ENCODE measurements at places on chromosomes 6 and 20.
A peak's percentile ranks its signal among the peaks of the same experiment; 100 is the strongest.

- no peak for DNase-seq
Observed at GRCh38 chr6:168783720-168784119, 342.7 kb downstream of the SMOC2 start.

- no peak for DNase-seq
Observed at GRCh38 chr20:3711484-3711941, 887 bp downstream of the SIGLEC1 start.

DNA sequence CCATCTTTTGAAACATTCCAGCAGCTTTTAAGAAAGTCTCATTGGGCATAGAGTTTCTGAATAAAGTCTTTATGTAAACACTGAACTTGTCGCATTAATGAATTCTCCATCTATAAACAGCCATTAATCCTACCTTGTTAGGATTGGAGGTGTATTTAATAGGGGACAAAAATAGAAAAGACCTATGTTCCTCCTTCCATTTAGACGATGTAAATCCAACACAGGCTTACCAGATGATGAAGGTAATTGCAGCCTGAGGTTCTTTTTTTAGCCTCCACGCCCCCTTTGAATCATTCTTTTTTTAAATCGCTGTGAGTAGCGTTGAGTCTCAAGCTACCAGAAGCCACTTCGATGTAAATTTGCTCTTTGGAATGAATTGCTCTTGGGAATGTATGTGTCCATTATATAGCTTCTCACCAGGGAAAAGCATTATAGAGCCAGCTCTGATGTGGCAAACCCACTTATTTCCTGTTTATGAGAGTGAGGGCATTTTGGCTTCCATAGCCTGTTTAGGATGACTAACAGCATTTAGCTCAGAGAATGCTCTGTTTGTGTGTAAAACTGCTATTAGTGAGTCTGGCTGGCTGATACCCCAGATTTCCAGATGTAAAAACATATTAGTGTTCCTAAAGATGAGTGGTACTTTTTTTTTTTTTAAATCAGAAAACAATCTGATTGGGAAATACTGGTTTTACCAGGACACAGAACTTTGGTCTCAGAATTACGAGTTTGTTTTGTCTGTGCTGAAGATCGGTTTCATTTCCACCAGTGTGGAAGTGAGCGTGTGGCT lies 74.9 kb upstream of the CLDN20 start:
- DNase-seq, result no peak

DNA sequence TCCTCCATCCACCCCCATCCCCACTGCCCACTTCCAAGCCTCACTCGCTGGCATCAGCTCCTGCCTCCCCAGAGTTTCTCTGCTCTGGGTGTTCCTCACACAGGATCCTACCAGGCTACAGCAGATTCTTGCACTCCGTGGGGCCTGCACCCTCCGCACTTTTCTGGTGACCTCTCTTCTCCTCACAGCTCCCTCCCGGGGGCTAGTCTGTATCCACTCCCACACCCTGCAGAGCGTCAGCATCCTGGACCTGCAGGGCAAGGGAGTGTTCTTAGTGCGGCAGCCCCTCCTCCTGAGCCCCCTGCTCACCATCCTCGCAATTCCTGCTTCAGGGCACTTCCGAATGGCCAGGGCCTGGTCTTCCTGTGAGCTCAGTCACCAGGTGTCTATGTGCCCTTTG lies 224.2 kb downstream of the DLL1 start:
- peak; percentile 2 for DNase-seq

- DNase-seq, result no peak
Observed at GRCh38 chr6:136546331-136546730, 3.9 kb downstream of the MAP7 start.

GRCh38 chr6:15675536-15676220 lies 12.8 kb upstream of the DTNBP1 start:
- DNase-seq, result no peak

GRCh38 chr6:43269273-43270007 lies 26.2 kb downstream of the TTBK1 start:
- peak; percentile 68 for DNase-seq

DNA sequence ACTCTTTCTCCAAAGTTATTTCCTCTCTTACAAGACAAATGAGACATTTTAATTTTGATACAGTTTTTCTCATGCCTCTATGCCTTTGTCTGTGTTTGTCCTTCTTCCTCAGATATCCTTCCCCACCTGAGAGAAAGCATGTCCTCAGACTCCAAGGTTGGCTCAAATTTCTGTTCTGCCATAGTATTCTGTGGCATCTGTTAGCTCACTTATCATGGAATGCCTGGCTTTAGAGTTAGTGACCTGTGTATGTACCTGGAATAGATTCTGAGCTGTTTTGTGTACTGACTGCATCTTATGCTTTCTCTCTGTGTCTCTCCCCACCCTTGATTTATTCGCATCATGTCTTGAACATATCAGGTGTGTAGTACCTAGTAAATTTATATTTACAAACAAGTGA lies 90.0 kb downstream of the CENPW start:
- no peak for DNase-seq

DNA sequence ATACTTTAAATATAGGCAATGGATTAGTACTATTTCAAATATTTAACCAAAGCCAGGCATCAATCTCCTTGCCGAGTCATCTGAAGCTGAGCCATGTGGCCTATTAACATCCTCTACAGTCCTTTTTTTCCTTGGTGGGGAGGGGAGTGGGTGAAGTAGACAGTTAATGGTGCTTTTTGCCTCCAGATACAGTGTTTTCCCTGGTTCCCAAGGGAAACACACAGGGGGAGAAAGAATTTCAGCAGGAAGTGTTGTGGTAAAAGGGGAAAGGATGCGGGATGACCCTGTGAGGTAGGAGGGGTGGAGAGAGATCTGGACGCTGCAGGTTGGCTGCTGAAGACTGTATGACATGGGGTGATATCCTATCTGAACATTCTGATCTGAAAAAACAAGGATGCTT lies 9.6 kb downstream of the CLDN20 start:
- DNase-seq, result peak; percentile 75

- DNase-seq, result no peak
Observed at GRCh38 chr6:161660666-161661571, 387.1 kb upstream of the AGPAT4 start.

DNA sequence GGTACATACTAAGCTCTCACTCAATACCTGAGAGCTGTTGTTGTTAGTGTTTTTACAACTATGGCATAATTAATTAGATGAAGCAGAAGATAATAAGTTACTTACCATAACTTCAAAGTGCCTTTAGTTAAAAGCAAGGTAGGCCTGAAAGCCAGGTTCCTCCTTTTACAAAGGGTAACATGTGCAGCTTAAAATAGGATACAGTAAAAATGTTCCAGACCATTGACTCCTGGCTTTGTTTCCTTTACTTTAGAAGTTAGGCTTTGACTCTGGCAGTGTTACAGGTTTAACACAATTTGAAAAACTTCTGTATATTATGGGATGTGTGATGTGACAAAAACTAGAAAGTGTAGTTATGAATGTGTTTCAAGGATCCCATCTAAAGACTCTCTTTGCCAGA lies 522.5 kb downstream of the EPM2A start:
- no peak for DNase-seq

DNA sequence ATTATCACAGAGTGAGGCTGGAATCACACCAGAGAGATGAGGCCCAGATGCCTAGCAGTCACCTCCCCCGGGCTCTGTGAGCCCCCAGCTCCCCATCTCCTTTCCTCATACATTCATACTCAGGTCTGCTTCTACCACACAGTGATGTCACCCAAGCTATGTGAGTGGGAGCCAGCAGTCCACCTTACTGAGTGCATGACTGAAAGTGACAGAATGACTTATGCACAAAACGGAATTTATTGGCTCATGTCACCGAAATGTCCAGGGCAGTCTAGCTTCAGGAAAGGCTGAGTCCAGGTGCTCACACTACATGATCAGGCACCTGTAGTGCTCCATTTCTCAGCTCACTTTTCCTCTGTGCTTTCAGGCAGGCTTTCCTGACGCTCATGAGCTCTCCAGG lies 36.7 kb upstream of the CCN6 start:
- no peak for DNase-seq

GRCh38 chr6:34248198-34248726 lies 544 bp downstream of the SMIM29 start:
- peak; percentile 87 for DNase-seq

- DNase-seq, result no peak
Observed at GRCh38 chr20:36320261-36320897, 14.2 kb downstream of the DLGAP4 start.

DNA sequence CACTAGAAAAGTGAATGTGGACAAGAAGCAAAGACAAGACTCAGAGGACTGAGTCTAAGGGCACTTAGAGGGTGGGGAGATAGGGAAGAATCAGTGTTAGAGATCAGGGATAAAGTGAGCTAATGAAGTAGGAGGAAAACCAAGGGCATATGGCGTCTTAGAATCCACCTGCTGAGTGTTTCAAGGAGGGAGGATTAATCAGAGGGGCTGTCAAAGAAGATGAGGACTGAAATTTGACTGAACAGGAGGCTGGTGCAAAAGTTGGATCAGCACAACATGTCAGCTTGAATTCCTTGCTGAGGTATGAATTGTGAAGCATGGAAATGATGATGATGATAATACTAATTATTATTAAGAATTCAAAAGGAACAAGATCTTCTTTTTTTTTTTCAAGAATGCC lies 39.4 kb downstream of the PLCB4 start:
- DNase-seq, result no peak

DNA sequence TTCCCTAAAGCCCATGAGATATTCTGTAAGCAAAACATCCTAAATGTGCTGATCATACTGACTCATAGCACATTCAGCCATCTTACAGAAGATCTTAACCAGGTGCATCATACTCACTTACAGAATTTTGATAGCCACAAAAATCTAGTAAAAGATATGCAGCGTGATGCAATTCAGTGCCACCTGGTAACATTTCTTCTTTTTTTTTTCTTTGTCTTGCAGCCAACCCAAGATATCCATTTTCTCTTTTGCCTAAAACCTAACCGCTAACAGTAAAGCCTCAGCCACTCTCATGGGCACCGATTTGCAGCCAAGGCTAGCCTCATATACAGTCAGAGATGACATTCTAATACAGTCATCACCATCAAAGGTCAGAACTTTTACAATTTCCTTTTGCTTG lies 293.3 kb downstream of the HACE1 start:
- no peak for DNase-seq

GRCh38 chr20:47773371-47773786 lies 11.9 kb downstream of the SULF2 start:
- DNase-seq, result no peak

- DNase-seq, result no peak
Observed at GRCh38 chr20:49984426-49985153, 1.8 kb downstream of the SNAI1 start.

GRCh38 chr20:34350095-34350494 lies 13.0 kb upstream of the ITCH start:
- DNase-seq, result no peak

- DNase-seq, result no peak
Observed at GRCh38 chr6:137882225-137882961, 15.3 kb downstream of the TNFAIP3 start.

DNA sequence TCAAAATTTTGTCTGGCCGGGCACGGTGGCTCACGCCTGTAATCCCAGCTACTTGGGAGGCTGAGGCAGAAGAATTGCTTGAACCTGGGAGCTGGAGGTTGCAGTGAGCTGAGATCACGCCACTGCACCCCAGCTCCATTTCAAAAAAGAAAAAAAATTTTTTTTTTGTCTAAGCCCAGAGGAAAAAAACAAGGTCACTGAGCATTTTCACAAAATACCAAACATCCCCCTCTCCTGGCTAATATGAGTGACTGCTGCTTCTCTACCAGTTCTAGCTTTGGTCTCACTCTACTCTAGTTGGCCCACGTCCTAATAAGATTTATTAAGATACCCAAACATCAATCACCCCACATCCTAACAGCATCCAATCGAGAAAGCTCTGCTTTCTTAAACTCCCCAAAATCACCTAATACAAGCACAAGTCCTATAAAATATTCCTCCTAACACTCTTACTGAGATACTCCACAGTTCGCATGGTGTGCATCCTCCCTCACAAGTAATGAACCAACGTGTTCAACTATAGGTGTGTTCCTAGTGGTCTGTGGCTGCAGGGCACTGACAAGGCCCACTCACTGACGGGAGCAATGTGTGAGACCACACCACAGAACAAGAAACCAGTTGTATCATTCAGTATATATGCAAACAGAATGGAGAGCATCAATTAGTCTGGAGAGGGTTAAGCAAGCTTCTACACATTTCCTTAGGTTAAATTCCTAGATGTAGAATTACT lies 64.2 kb downstream of the FKBP5 start:
- no peak for DNase-seq

DNA sequence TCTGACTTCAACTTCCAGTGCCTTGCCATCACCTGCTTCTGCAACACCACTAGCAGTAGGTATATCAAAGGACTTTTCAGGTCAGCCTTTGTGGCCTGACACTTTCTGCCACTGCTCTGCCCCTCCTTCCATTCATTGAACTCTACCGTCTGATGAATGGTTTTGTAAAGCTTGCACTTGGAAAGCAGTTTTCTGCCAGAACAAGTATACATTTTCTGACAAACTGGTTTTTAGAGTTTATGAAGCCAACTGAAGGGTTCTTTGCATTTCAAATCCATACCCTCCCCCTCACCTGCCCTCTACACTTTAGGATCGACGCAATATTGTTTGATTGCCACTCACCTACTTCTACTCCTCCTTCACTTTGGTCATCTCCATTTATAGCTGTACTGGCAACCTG lies 603.1 kb downstream of the HACE1 start:
- no peak for DNase-seq

- no peak for DNase-seq
Observed at GRCh38 chr6:139181236-139181635, 46.4 kb downstream of the HECA start.

GRCh38 chr6:129719692-129720091 lies 9.7 kb upstream of the ARHGAP18 start:
- no peak for DNase-seq

DNA sequence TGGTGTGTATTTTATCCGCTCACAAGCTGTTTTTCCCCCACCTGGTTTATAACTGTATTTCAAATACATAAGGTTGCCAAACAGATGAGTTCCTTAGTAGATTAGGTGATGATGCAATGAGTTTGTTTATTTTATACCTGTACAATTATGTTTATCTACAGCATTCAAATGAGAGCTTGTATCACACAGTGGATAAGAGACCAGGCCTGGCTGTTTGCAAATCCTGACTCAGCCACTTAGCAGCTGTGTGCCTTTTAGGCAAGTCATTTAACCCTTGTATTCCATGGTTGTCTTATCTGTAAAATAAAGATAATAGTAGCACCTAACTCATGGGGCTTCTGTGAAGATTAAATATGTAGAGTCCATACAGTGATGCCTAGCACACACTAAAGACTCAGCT lies 143.7 kb downstream of the MOXD1 start:
- DNase-seq, result no peak

GRCh38 chr20:15022921-15023320 lies 685.5 kb upstream of the FLRT3 start:
- no peak for DNase-seq

GRCh38 chr20:6702144-6702543 lies 65.3 kb upstream of the BMP2 start:
- no peak for DNase-seq

GRCh38 chr6:125787791-125788190 lies 3.0 kb upstream of the NCOA7 start:
- no peak for DNase-seq

Measured in endodermal cell (in vitro differentiated cells).